ENCODE measurements at places on chromosomes 2 and 18.

DNA sequence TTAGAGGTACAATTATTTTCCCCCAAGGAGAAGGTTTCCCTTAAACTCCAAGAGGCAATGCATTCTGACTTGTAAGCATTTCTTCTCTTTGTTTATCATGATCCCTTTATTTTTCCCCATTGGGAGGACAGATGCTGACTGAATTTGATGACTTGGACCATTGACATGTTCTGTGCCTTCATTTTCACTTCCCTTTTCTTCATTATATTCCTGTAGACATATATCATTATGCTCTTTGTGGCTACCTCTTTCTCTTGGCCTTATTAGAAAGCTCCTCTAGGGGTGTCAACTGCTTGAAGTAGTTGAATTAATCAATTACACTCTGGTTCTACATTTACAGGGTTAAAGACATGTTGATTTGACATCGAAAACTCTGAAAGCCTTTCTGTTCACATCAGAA lies 330.0 kb upstream of the DCC start:
- ATAC-seq = no peak

GRCh38 chr2:10392951-10393639 lies 55.0 kb downstream of the ODC1 start:
- ATAC-seq = no peak

DNA sequence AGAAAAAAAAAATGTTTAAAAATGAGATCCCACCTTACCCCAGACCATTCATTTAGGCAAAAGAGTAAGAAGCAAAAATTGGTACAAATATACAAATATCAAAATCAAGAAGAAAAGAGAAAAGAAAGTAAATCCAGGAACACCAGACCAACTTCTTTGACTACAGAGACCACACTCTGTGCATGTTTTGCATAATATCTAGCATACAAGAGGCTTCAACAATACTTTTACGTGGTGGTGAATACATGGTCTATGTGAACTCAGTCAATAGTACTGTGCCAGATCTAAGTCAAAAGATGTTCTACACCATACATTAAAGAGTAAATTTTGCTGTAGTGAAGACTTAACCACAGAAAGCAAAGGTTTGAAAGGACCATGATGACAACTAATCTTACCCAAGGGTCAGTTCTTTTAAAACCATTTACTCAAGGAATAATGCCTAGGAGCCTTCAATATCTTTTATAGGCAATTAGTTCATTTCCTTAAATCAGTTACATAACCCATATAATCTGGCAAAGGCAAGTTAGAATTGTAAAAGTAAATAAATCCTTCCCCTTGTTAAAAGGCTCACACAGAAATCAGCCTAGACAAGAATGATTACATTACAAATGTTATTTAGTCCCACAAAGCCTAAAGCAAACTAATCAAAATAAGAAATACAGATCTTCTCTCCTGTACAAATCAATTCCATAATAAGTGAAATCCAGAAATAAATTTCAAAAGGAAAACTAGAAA lies 115.2 kb downstream of the EXOC6B start:
- ATAC-seq = no peak

DNA sequence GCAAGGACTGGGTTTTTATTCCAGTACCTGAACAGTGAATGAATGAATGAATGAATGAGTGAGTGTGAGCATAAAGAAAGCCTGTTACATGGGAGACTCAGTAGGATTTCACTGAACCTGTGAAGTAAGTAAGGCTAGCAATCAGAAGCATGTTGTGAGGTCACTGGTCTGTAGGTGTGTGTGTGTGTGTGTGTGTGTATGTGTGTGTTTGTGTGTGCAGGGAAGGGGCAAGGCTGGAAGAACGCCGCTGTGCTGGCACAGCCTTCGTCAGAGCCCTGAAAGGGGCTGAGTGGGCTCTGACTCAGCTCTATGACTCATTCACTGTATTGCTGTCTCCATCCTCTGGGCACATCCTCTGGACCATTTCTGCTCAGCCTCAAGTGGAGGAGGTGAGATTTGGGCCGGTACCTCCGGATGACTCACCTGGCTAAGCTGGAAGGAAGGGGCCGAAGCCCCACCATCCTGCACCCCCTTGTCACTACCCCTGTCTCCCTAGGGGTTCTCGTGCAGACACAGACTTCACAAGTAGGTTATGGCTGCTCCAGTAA lies 51.4 kb upstream of the MRPL33 start:
- peak; percentile 98 for ATAC-seq

- no peak for ATAC-seq
Measured at GRCh38 chr2:44187251-44187650, 18.6 kb downstream of the PPM1B start.

GRCh38 chr18:3874125-3874524 lies 424.2 kb downstream of the TGIF1 start:
- no peak for ATAC-seq

DNA sequence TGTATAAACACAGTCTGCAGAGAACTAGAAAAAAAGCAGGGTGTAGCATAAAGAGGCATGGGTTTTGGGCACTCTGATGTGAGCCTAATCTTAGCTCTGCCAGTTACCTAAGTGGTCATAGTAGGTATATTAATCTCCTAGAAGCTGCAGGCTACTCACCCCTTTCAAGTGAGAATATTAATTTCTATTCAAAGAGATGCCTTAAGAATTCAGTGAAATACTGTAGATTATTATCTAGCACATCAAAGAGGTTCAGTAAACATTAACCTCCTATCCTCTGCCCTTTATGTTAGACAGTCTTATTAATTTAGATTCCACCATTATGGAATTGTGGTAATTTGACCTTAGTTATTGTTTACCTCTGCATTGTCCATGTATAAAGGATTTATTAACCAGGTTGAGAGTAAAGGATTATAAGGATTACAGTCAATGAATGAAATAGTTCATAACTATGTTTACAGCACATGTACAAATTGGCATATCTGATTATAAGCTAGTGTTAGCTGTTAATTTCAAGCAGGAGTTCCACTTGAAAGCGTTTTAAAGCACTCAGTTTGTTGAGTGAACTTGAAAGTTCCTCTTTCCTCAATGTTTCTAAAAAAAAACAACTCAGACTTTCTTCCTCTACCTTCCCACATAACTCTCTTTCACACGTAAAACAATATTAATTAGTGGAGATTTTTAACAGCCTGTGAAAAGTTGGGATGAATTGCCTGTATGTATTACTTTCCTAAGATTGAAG lies 150.6 kb upstream of the EPC2 start:
- ATAC-seq = no peak

DNA sequence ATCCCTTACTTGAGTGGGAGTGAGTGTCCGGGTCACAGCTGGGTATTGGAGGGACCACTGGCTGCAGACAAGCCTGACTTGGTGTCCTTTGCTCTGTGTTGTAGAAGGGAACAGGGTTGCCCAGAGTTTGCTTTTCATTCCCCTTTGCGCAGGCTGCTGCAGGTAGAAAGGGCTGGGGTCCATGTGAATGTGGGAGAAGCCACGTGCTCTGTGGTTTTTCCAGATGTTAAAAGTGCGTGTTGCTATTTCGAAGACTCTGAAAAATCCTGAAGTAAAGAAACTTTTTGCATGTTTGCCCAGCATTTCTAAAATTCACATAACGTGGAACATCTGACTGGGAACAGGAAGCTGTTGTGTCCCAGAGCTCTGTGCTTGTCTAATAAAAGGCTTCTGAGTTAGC lies 28.8 kb downstream of the GLI2 start:
- ATAC-seq = no peak

DNA sequence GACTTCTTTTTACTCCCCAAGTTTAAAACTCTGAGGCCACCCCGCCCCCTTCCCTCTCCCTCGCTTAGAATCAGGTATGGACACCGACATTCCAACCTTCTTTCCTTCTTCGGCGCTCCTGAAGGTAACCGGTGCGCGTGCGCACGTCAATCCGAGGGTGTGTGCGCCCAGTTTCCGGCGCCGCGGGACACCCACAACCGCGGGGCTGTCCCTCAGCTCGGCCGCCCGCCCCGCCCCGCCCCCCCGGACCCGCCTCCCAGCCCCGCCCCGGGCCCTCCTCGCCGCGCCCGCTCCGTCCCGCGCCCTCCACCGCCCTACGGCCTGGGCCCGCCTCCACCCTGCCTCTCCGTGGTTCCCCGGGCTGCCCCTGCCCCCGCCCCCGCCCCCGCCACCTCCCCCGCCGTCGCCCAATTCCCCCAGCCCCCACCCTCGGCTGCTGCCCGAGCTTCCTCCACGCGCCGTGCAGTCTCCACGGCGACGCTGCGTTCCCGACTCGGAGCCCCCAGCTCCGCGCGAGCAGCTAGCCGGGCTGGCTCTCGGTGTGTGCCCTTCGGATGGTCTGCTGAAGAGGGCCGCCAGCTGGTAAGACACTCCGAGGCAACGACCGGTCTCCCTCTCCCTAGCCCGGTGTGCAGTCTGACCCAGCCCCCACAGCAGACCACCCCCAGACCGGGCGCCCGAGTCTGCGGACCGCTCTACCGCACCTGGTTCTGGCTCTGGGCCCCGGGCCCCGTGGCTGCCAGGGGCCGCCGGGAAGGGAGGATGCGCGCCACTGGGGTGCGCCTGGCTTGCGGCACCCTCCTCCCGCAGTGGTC lies 635 bp downstream of the ERICH2 start:
- ATAC-seq = peak; percentile 82

DNA sequence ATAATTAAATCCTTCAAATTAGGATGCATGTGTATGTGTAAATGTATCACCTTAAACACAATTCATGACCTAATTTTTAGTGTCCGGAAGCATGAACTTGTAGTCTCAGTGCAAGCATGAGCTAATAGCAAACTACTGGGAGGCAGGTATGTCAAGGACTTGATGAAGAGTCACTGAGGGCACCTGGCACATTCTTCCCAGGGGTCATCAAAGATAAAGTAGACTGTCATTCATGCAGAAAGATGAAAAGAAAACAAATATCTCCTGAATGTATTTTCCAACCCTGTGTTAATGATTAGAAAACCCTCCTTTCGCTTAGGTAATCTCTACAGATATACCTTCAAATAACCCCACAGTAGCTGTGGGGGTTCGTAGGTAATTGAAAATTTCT lies 234.9 kb downstream of the SOCS6 start:
- ATAC-seq = no peak

- ATAC-seq = no peak
Measured at GRCh38 chr2:181959508-181959907, 26.1 kb upstream of the PPP1R1C start.

DNA sequence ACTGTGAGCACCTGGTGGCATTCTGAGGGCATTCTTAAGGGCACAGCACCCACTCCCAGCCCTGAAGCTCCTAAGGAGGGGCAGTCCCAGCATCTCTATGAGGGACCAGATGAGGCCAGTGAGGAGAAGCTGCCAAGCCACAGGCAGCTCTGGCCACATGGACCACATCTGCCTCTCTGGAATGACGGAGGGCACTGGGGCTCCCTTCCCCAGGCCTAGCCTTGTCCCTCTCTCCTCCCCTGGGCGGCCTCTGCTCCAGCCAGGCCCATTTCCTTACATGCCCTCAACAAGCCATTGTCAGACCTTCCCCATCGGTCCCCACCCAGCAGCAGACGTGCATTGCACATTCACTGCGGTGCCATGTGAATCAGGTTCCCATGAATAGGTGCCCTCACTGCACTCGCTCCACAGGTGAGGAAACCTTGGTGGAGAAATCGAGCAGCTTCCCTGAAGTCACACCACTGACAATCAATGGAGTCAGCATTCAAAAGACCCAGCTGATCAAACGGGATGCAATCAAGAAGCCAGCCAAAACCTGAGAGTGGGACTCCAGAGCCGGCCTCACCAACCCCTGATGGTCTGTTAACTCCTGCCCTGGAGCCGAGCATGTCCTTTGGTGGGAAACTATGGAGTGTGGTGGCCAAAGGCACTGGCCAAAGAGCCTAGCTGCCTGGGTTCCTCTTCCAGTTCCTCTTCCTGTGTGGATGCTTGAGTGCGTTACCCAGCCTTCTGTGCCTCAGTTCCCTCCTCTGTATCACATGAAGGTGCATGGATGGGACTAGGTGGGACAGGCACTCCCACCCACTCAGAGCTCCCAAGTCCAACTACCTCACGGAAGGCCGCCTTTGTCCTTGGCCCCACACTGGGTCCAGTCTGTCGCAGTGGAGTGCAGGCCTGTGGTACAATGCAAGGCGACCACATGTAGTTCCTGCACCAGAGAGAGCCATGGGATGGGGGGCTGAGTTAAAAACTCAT lies 147.3 kb downstream of the ZFP36L2 start:
- no peak for ATAC-seq

DNA sequence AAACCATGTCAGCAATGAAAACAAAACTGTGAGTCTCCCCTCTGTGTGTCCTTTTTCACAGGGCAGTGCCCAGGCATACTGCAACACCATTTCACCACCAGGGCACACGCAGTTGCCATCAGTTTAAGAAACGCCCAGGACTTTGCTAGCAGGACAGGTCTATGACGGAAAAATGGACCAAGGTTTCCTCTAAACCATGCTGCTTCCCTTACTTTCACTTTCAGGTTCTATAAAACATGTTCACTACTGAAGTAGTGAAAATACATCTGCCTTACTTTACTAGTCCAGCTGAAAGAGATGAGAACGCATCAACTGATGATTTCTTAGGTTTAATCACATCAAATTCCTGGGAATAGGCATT lies 110.5 kb downstream of the TCF4 start:
- ATAC-seq = peak; percentile 73
